ENCODE measurements at places on chromosomes 1 and 21.

- DNase-seq: no peak
Measured at GRCh38 chr1:34696230-34696629, 58.6 kb upstream of the GJB5 start.

DNA sequence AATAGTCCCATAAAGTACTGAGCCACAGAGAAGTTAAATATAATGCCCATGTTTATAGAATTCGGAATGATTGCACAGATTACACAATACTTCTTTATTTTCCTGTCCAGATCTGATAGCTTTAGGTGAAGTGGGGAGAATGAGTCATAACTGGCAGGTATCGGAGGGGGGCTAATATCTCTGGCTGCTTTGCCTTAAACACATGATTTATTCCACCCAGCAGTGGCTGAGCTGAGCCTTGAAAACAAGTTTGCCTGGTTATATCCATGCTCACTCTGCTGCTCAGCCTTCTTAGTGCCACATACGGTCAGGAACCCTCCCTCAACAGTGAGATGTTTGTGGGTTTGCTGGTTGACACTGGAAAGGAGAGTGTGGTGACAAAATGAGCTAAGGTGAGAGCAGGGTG is 119.7 kb upstream of the ZNF648 start:
- DNase-seq: no peak

DNA sequence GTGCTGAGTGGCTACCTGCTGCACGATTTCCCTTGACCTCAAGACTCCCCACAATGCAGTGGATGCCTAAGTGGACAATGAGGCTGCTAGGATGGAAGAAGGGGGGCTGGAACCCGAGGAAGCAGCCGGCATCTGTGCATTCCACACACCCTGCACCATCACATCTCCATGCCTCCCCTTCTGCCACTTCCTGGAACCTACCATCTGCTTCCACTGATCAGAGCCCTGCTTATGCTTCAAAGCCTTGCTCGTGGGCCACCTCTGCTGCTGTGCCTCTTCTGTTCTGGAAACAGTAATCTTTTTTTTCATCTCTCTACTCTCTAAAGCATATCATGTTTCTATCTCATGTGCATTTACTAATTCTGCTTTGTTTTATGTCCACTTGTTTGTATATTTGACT is 66.2 kb upstream of the WDR26 start:
- no peak for DNase-seq

DNA sequence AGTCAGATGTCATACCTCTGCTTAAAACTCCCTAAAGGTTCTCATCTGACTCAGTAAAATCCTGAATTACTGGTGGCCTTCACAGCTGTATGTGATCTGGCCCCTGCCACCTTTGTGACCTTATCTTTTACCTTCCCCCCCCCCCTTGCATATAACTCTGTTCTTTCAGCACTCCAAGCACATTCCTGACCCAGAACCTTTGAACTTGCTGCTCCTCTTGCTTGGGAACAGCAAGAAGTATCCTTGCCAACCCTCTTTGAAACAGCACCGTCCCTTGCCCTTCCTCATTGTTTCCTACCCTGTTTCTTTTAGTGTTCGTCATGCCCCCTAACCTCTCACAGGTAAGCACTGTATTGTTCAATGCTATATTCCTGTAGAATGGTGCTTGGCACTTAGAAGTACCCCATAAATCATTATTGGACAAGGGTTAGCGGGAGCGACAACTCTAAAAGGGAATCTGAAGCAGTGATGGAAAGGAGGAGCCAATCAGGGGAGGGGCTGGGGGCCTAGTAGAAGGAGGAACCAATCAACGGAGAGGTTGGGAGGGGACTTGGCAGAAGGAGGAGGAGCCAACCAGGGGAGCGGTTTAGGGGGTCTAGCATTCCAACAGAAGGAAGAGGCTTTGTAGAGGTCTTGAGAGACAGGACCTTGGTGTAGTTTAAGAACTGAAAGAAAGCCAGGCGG is 13.9 kb downstream of the CACHD1 start:
- no peak for DNase-seq

DNA sequence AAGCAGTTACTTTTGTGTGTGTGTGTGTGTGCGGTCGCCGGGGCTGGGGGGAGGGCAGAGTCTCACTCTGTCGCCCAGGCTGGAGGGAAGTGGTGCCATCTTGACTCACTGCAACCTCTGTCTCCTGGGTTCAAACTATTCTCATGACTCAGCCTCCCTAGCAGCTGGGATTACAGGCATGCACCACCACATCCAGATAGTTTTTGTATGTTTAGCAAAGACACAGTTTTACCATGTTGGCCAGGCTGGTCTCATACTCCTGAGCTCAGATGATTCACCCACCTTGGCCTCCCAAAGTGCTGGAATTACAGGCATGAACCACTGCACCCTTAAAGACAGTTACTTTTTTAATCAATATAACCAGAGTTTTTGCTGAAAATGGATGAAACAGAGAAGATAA is 207.0 kb downstream of the PTPRC start:
- DNase-seq: no peak

- no peak for DNase-seq
Measured at GRCh38 chr1:20373286-20373685, 82.6 kb downstream of the VWA5B1 start.

- peak; percentile 94 for DNase-seq
Measured at GRCh38 chr1:51729156-51729823, 112.4 kb downstream of the OSBPL9 start.

DNA sequence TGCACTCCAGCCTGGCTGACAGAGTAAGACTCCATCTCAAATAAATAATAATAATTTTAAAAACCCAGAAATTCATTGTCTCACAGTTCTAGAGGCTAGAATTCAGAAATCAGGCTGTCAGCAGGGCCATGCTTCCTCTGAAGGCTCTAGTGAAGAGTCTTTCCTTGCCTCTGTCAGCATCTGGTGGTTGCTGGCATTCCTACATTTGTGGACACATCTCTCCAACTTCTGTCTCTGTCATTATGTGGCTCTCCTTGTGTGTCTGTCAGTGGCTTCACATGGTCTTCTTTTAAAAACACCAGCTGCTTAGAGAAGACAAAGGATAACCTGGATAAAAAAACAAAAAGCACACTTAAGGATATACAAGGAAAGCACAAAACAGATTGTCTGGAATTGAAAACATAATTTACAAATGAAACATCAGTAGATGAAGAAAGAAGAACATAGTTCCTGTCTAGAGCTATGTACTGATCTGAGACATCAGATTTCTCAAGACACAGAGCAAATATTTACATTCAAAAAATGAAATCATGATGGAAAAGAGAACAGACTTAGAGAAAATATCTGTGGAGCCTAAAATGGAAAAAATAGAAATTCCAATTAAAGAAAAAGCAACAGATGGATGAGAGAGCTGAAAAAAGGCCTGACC is 32.7 kb upstream of the ASB17 start:
- no peak for DNase-seq
